Fibroblast of upper back skin (primary cell): ENCODE measurements at places on chromosomes 1 and 21.

DNA sequence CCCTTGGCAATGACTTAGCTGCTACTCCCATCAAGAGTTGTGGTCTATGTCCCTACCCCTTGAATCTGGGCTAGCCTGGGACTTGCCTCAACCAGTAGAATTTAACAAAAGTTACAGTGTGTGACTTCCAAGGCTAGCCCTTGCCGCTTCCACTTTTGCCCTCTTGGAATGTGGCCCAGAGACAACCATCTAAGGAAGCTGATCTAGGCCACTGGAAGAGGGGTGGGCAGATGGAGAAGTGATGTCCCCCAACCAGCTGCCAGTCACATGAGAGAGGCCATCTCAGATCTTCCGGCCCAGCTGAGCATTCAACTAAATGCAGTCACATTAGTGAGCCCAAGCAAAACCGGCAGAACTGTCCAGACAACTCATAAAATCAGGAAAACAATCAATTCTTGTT, 115.1 kb downstream of the TOMM20 start:
- DNase-seq, result no peak

DNA sequence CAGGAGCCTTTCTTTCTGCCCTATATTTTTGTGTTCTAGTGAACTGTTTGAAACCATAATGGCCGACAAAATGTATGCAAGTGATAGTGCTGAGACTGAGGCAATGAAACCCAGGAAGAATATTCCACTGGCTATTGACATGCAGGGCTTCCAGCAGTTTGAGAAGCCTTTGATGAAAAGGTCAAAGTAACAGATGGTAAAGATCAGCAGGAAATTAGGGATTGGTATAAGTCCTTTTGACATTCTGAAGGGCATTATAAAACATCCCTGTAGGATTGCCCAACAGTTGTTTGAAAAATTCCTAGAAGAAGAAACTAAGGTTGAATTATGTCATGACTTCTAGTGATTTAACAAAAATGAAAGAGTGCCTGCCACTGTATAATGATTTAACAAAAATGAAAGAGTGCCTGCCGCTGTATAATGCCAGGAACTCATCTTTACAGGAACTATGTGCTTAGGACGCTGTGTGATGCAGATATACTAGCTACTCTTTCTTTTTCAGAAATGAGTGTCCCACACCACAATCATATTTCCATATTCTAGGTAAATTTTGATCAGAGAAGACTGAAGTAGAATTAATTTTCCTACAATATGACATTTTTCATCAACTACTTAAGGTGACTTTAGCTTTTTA, 283.9 kb upstream of the ST6GALNAC5 start:
- DNase-seq, result no peak

DNA sequence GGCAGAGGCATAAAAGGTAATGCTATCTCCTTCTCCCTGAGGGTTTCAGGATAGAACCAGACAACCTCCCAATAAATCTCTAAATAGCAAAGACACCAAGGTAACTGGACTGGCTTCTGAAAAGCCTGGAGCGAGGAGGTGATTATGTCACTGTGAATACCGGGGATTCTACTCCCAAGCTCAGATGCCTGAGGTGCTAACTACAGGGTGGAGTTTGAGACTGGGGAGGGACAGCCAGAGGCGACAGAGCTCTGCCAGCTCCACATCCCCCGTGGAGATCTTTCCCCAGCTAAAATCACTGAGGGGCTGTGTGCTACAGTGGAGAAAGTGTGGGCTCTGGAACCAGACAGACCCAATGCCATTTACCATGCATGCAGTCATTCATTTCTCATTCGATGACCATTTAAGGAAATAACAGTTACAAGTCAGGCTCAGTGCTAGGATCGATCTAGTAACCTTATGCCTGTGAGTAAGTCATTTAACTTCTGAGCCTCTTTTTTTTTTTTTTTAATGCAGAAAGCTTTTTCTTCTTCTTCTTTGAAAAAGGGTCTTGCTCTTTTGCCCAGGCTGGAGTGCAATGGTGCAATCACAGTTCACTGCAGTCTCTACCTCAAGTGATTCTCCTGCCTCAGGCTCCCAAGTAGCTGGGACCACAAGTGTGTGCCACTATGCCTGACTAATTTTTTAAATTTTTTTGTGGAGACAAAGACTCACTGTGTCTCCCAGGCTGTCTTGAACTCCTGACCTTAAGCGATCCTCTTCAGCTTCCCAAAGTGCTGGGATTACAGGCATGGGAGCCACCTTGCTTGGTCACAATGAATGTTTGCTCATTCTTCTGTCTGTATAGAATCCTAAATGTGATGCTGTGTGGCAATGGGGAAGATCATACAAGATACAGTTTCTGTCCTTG, 8.1 kb upstream of the SLC45A3 start:
- no peak for DNase-seq

DNA sequence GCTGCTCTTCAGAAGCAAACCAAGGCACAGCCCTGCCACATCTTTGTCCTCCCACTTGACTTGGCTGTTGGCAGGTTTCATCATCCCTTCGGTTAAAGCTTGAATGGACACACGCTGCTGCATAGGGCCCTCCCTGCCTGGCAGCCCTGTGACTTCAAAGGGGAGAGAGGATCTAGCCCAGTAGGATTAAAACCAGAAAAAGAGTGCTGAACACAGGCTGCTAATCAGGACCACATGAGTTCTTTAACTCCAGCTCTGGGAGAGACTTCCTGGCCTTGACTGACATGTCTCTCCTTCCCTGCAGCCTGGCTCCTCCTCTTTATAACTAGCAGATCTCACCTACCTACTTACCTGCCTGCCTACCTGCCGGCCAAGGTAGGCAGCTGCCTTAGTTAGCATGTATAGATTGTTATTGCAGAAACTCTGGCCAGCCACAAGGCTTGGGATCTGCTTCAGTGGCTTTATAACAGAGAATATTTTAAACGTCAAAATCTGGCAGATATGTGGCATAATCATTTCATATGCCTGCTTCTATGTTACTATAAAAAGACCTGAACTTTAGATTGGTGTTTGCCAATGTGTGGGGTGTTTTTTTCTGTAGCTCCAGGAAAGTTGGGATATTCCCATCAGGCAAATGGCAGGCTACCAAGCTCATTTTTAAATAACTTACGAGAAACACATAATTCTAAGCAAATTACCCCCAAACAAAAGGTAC, 49.4 kb downstream of the ERG start:
- peak; percentile 72 for DNase-seq

GRCh38 chr1:203558064-203558760, 64.3 kb downstream of the OPTC start:
- peak; percentile 98 for DNase-seq

DNA sequence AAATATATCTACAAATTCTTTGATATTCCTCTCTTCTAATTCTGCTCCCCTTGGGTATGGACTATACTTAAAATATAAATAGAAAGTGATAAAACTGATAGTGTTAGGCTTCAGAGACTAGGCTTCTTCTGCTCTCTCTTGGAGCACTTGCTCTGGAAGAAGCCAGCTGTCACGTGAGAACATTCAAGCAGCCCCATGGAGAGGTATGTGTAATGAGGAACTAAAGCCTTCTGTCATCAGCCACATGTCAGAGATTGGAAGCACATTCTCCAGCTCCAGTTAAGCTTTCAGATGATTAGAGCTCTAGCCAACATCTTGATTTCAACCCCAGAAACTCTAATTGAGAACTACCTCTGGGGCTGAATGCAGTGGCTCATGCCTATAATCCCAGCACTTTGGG, 34.3 kb downstream of the XKR8 start:
- no peak for DNase-seq

DNA sequence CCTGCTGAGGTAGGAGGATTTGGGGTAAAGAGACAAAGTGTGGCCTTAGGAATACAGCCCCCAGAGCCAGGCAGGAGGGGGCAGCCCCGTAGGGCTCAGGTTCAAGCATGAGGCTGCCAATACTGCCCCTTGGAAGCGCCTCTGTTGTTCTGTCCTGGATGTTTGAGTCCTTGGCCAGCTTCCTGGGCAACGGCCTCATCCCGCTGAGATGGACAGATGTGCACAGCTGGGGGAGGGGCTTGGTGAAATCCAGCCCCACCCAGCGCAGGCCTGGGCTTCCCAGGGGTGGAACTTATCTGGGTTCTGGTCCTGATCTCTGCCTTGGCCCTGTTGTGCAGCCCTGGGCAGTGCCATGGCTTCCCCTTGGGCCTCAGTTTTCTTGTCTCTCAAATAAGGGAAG, 34.8 kb upstream of the MAN1C1 start:
- DNase-seq, result no peak

DNA sequence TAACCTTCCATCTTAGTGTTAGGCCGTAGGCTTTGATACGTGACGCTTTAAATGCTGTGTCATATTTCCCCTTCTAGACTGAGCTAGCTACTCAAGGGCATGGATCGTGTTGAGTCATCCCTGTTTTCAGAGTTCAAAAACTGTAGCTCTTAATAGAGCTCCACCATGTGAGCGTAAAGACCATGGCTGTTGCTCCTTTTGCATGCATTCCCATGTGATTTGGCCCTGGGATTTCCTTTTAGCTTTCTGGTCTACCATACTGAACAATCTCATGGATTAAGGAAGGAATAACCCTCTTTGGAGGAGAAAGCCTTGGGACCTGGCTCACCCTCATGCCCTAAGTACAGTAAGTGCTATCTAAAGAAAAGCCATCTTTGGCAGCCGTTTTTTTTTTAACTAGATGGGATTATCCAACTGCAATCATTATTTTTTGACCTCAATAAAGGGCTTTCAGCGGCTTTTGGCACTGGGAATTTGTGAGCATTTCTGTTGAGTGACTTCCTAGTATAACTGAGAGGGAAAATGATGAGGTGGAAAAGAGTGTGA, 76.6 kb downstream of the PLPP3 start:
- peak; percentile 54 for DNase-seq

- DNase-seq, result no peak
Measured at GRCh38 chr1:164183854-164184635, 374.9 kb upstream of the PBX1 start.

GRCh38 chr1:29621826-29622435, 385.6 kb downstream of the PTPRU start:
- no peak for DNase-seq

DNA sequence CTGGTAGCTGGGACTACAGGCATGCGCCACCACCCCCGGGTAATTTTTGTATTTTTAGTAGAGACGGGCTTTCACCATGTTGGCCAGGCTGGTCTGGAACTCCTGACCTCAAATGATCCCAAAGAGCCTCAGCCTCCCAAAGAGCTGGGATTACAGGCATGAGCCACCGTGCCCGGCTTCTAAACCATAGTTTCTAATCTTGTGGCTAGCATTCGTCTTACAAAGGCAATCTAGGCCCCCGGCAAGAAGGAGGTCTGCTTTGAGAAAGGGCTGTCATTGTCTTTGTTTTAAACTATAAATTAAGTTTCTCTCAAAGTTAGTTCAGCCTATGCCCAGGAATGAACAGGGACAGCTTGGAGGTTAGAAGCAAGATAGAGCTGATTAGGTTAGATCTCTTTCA, 10.3 kb upstream of the L1TD1 start:
- DNase-seq, result no peak

DNA sequence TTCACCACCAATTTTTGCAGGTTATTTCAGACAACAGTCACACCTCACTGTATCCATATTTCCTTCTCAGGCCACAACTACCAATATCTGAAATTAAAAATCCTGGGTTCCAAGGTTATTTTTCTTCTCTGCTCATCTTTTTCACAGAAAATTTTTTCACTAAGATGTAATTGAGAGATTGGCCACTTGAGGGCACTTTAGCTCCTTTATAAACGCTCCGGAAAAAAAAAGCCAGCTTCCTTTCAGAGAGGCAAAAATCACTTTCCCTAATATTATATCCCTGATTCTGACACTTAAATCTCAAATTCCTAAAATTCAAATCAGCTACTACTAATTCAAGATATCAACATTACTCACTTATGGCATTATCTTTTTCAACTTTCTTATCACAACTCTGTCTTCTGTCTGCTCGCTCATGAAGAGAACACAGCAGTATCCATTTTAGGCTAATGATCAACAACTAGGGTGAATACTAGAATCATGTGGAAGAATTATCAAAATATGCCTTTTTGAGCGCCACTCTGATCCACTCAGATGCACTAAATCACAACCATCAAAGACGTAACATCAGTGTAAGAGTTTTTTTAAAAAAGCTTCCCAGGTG, 101.4 kb upstream of the RGS1 start:
- DNase-seq, result peak; percentile 39

DNA sequence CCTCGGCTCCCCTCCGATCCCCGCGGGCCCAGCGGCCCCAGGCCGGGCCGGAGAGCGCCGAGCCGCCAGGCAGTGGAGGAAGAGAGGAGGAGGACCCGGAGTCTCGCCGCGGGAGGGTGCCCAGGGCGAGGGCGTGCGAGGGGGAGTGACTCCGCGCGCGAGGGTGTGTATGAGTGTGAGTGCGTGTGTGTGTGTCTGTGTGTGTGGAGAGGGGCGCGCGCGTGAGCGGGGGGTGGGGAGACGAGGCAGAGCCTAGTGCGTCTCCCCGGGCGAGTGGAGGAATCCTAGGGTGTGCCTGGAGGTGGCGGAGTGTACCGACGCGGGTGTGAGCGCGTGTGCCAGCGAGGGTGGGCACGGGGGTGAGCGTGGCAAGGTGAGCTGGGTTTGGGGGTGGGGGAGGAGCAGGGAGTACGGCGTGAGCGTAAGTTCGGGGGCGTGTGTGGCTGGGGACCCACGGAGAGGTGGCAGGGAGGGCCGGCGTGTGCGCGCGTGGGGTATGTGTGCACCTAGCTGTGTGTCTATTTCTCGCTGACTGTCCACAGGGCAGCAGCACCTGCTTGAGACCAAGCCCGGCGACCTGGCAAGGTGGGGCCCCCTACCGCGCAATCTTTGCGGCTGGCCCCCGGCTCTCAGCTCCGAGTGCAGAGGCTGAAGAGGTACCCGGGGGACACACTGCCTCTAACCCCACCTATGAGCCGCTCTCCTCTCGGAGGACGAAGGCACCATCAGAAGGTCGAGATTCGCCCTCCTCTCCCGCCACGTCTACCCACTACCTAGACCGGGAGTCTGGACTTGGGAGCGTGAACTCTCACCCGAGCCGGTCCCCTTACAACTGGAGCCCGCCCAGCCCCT, 784 bp upstream of the KCND3 start:
- no peak for DNase-seq

GRCh38 chr1:82483146-82483545, 682.4 kb downstream of the ADGRL2 start:
- DNase-seq, result no peak

GRCh38 chr1:85576266-85576641, 4.3 kb upstream of the CCN1 start:
- no peak for DNase-seq

- no peak for DNase-seq
Measured at GRCh38 chr1:1168451-1169411, 4.9 kb upstream of the TTLL10 start.

GRCh38 chr1:20998826-20999225, 177.9 kb downstream of the EIF4G3 start:
- no peak for DNase-seq
